ENCODE measurements at places on chromosomes 5 and 9.

- DNase-seq, result peak; percentile 45
Observed at GRCh38 chr9:20683351-20684034, 566 bp upstream of the FOCAD start.

DNA sequence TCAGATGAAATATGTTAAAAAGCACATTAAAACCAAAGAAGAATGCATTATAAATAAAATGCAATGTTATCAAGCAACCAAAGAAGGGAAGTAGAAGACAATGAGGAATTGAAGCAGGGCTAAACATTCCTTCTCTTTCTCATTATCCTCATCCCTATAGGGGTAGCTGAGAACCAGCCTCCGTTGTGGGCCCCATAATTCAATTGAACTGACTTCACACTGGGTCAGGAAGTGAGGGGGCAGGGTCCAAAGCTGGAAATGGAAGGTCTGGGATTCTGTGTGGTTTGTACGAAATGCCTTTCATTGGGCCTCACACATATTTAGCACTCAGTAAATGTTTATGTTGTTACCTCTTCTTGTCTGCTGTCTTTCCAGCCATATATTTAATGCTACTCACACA is 220.4 kb upstream of the CD180 start:
- no peak for DNase-seq

DNA sequence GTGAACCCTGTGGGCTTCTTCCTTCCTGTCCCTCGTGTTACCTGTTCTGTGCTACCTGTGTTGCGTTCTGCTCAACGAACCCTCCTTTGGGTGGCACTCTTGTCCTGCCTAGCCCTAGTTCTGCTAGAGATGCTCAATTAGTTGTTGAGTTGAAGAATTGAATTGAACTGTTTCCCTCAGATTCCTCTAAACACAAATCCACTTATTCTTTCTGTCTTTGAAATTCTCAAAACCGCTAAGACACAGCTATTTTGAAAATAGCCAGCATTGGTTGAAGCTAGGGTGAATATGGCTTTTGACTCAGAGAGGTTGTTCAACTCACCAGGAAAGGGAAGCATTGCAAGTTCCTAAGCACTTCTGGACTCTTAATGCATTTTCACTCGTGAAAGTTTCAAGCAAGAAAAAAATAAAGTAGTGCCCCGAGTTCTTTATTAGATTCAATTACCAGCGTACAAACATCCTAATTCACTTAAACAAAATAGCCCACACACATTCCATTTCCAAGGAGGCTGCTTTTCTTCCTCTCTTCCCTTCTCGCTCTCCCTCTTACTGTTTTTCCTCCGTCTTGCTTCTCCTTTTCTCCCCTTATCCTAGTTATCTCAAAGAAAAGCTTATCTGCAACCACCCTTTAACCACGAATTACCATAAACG is 642 bp upstream of the ITGA1 start:
- DNase-seq, result no peak

- DNase-seq, result no peak
Observed at GRCh38 chr5:93596310-93596675, 13.3 kb downstream of the NR2F1 start.

DNA sequence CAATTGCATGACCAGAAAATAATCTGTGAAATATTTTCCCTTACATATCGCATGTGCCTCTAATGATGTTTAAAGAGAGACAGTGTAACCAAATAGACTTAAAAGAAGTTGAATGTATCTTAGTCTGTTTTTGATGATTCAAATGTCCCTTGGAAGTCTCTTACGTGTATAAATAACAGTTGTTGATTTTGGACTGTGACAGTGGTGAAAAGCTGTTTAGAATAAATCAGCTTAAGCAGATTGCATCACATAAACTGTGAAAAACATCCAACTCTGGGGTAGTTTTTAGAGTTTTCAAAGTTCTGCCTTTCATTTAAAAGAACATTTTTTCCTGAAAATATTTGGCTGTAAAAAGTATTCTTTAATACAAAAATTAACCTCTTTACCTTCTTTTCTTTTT is 301.1 kb downstream of the PRR16 start:
- DNase-seq, result peak; percentile 34

DNA sequence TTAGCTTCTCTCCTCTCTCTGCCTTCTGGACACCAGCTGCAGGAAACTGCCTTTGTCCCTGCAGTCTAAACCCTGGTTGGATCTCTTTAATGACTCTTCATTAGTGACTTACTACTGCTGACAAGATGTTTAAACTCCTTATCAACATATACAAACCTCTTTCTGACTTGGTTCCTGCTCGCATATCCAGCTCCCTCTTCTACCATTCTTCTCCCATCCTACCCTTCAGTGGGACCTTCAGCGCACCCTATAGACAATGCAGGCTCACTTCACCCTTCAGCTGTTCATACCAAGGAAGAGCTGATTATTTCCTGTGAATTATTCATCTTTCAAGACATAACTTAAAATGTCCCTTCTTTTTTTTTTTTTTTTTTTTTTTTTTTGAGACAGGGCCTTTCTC is 436.5 kb downstream of the KIAA0825 start:
- DNase-seq, result no peak

GRCh38 chr5:34041247-34041972 is 1.6 kb downstream of the C1QTNF3 start:
- no peak for DNase-seq

DNA sequence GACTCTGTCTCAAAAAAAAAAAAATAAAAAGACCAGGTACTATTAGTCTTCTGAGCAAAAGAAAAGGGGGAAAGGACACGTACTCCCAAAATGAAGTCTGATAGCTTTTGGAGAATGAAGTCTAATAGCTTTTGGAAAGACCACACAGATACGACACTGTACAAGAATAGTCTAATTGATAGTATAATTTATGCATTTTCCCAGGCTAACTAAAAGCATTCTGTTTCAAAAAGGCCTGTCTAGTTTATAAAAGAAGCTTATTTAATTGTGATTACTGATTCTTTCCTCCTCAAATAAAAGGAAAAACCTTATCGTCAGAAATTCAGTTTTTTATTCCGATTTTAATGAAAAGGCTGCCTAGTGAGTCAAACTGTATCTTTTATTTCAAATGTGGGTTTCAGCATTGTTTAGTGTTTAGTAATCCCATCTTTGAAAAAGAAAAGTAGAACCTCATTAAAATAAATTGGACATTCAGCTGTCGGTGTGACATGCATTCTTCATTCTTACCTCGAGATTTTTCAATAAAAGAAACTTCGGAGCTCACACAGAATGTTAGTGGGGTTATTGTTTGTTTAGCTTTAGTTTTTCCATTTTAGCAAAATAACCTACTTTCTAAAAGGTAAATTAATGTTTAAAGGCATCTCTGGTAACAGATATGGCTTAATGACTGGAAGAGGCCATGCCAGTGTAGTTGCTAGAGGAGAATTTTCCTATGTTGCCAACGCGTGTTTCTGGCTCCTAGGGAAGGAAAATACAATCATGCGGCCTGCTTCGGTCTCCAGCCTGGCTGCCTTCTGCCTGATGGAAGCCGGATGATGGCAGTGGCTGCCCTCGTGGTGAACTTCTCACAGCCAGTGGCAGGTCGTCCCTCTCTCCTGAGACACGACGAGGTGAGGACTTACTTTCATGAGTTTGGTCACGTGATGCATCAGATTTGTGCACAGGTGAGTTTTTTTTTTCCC is 70.0 kb downstream of the NLN start:
- no peak for DNase-seq

- DNase-seq, result no peak
Observed at GRCh38 chr9:68629042-68629441, 76.0 kb upstream of the PIP5K1B start.

- no peak for DNase-seq
Observed at GRCh38 chr5:14572385-14572784, 9.2 kb upstream of the OTULINL start.

- DNase-seq, result no peak
Observed at GRCh38 chr9:102237094-102237493, 498.6 kb upstream of the GRIN3A start.

GRCh38 chr5:126872561-126873354 is 95.8 kb downstream of the LMNB1 start:
- no peak for DNase-seq

DNA sequence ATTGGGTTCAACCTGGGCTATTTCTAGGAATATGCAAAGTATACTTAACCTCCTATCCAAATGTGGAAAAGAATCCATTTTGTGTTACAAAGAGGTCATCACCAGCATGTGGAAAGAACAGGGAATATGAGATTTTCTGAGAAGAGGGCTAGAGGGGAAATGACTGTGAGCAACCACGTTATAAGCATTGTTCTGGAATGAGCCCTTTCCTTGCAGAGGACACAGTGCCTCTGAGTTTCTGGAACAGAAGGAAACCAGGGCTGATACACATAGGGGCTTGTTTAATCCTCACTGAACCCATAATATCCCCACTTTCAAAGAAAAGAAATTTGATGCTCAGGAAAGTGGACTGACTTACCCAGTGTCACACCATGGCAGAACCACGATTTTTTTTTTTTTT is 53.0 kb downstream of the SFXN1 start:
- no peak for DNase-seq

DNA sequence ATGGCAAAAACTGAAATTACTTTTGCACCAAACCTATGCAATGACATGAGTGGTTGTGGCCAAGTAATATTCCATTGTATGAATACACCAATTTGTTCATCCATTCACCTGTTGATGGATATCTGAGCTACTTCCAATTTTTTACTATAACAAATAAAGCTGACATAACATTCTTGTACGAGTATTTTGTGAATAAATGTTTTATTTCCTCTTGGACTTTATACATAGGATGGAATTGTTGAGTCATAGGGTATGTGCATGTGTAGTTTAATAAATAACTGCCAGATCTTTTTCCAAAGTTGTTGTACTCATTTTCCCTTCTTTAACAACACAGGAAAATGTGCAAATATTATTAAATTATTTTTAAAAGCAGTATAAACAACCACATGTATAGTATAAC is 146.1 kb upstream of the ZNF462 start:
- no peak for DNase-seq

DNA sequence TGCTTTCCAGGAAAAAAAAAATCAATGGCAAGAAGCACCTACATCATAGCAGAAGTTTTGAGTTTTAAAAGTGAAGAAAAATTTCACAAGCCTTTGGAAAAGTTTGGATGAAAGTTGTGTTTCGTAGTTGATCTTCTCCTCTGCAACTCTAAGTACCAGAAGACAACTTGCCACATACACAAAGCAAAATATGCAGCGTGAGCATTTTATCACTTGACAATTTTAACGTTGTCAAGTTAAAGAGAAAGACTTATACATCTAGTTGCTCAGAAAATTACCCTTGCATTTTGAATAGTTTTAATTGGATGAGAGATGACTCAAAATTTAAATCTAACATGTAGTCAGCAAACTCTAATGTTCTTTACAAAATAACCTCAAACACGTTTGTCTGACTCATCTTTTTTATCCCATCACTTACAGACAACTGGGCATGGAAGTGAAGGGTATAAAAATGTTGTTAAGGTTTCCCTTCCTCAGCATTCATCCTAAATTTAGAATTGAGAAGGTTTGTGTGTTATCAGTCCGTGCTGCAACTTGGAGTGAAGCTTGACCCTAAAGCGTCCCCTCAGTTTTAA is 213.4 kb downstream of the MARCHF11 start:
- DNase-seq, result no peak

- DNase-seq, result no peak
Observed at GRCh38 chr9:104882086-104882485, 45.9 kb downstream of the ABCA1 start.

- no peak for DNase-seq
Observed at GRCh38 chr9:83649080-83649479, 26.1 kb downstream of the IDNK start.

DNA sequence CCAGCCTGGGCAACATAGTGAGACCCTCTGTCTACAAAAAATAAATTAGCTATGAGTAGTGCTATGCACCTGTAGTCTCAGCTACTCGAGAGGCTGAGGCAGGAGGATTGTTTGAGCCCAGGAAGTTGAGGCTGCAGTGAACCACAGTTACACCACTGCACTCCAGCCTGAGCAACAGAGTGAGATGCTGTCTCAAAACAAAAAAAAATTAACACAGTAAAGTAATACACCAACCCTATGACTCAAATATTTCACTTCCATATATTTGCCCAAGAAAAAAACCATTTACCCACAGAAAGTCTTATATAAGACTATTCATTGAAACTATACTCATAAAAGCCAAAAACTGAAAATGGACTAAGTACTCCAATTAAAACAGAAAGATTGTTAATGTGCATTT is 16.2 kb downstream of the SMIM23 start:
- DNase-seq, result no peak

DNA sequence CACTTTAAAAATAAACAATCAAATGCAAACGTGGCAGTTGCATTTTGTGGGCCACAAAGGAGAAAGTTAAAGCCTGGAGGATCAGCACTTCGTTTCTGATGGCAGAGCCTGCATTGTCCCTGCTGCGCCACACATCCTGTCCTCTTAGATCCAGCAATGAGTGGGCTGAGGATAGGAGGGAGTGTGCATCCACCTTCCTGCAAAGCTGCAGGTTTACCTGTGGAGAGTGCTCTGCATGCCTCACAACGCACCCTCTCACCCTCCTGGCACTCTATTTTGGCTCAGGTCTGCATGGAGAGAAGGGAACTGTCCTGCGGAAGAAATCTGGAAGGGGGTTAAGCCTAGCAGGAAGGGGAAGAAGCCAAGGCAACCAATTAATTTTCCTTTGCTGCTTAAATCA is 212.2 kb upstream of the SLC24A2 start:
- DNase-seq, result no peak

GRCh38 chr5:128498844-128499455 is 39.1 kb downstream of the FBN2 start:
- DNase-seq, result peak; percentile 41

GRCh38 chr5:136375920-136376319 is 10.6 kb upstream of the TRPC7 start:
- no peak for DNase-seq

- DNase-seq, result no peak
Observed at GRCh38 chr9:20592673-20593072, 29.6 kb downstream of the MLLT3 start.

GRCh38 chr5:149863176-149863575 is 81.4 kb downstream of the PDE6A start:
- DNase-seq, result no peak

- DNase-seq, result no peak
Observed at GRCh38 chr5:1246711-1247431, 21.7 kb downstream of the SLC6A18 start.

GRCh38 chr5:132459031-132459982 is 31.3 kb downstream of the IRF1 start:
- DNase-seq, result peak; percentile 48

DNA sequence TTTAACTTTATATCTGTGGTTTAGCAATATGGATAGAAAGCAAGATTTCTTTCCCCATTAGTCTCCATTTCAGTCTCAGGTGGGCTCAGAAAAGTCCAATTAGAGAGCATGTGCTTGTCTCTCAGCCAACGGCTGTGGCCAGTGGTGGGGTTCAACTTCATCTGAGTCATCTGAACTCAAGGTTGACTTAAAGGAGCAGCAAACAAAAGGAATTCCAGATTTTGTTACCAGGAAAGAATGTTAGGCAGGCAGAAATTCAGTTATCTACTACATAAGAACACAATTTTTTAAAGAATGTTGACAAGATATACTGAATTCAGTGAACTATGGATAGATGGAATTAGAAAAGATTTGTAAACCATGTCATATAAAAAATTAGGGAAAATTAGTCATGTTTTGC is 784.1 kb downstream of the MAT2B start:
- no peak for DNase-seq
